ENCODE measurements at places on chromosomes 5 and 9.

DNA sequence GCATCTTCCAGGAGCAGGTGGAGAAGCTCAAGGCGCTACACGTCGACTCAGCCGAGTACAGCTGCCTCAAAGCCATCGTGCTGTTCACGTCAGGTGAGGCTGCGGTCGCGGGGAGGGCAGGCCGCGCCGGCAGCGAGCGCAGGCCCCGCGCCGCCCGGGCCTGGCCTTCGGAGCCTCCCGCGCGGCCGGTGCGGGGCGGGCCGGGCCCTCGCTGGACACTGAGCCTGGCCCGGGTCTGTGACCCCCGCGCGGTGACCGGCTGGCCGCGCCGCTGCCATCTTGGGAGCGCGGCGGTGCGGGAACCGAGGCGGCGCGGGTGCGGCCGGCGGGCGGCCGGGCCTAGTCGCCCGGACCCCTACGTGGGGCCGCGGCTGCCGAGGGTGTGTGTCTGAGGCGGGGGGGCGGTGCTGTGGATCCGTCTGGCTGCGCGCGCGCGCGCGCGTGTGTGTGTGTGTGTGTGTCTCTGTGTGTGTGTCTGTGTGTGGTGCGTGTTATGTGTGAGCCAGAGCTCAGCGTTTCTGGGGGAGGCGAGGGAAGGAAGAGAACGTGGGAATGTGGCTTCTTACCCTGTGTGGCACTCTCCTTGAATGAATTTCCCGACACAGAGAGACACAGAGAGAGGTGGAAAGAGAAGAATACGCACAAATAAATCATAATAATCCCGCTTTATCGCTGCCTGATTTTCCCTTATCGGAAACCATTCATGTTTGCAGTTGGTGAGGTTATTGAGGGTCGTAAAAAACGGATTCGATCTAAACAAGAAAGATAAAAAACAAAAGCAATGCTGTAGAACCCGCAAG, 5.5 kb downstream of the NR2F1 start:
- DNase-seq, result no peak

- DNase-seq, result no peak
Measured at GRCh38 chr9:131417264-131418142, 23.6 kb downstream of the PRRC2B start.

DNA sequence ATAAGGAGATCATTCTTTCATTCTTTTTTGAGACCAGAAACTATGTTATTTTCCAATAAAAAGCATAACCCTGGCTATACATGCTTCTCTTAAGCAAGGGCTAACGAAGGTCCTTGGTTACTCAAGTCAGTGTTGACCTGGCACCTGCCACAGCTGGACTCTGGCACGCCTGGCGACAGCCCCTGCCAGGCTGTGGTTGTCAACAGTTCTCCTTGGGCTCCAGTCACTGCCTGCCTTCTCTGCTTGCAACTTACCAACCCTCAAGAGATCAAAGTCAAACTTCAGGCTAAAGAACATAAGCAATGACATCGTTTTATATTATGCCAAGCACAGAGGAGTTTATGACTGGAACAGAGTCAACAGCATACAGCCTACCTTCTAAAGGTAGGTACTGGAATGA, 61.4 kb upstream of the TBC1D9B start:
- DNase-seq, result no peak

DNA sequence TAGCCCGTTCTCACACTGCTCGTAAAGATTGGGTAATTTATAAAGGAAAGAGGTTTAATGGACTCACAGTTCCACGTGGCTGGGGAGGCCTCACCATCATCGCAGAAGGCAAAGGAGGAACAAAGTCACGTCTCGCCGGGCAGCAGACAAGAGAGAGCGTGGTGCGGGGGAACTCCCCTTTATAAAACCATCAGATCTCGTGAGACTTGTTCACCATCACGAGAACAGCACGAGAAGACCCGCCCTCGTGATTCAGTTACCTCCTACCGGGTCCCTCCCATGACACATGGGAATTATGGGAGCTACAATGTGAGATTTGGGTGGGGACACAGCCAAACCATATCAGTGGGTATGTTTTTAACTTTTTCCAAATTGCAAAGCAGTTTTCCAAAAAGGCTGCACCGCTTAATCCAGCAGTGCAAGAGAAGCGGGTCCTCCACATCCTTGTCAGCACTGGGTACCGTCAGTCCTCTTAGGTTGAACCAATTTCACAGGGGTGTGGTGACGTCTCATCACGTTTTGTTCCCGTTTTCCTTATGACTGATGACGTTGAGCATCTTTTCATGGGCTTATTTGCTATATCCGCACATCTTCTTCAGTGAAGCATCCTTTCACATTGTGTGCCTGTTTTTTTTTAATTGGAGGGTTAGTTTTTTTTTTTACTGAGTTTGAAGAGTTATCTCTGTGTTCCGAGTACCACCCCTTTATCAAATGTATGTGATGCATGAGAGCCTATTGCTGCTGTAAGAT, 8.0 kb upstream of the FCN2 start:
- DNase-seq, result no peak

DNA sequence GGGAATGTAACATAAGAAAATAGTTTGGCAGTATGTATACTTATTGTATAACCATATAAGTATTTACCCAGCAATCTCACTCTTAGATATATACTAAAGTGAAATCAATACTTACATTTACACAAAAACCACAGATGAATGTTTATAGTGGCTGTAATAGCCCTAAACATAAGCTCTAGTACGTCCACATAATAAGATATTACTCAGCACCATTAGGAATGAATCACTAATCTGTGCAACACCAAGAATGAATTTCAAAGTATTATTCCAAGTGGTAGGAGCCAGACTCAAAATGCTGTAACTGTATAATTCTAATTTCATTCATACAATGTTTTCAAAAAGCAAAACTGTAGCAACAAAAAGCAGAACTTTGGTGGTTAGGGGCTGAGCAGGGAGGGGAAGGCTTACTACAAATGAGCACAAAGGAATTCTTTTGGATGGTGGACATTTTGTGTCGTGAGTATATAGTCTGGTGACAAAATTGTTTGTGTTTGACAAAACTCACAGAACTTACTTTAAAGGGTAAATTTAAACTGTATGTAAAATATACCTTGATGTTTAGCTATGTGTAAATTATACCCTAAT, 11.9 kb upstream of the C5orf46 start:
- DNase-seq, result no peak

DNA sequence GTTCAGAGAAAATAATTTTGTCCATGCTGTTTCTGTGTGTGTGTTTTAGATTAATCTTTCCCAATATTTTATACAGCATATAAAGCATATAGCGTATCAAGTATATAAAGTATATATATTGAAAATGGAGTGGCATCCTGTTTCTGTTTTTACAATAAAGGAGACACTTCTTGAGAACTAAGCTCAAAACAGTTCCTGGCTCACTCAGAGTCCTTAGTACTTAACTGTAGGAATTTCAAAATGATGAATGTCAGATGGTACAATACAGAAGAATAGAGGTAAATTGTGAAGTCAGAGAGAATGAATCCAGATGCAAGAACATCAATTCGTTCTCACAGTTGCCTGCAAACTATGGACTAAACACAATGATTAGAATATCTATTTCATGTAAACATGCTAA, 68.7 kb upstream of the TAS2R1 start:
- DNase-seq, result no peak

DNA sequence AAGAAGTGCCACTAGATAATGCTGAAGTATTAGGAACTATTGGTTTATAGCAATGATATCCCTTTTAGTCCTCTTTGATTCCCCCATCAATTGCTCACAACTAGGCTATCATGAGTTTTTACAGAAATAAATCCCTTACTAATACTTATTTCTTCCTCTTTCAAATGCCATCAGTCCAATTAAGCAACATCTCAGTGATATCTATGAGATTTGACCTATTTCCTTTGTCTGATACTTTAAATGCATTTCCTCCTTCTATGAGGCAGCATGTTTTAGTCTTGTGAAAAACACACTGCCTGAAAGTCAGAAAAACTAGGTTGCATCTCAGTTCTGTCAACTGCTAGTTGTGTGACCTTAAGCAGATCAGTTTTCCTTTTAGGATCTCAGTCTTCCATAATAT, 101.6 kb downstream of the FBXW11 start:
- DNase-seq, result no peak

GRCh38 chr9:113650207-113651131, 186.9 kb downstream of the RGS3 start:
- DNase-seq, result no peak

DNA sequence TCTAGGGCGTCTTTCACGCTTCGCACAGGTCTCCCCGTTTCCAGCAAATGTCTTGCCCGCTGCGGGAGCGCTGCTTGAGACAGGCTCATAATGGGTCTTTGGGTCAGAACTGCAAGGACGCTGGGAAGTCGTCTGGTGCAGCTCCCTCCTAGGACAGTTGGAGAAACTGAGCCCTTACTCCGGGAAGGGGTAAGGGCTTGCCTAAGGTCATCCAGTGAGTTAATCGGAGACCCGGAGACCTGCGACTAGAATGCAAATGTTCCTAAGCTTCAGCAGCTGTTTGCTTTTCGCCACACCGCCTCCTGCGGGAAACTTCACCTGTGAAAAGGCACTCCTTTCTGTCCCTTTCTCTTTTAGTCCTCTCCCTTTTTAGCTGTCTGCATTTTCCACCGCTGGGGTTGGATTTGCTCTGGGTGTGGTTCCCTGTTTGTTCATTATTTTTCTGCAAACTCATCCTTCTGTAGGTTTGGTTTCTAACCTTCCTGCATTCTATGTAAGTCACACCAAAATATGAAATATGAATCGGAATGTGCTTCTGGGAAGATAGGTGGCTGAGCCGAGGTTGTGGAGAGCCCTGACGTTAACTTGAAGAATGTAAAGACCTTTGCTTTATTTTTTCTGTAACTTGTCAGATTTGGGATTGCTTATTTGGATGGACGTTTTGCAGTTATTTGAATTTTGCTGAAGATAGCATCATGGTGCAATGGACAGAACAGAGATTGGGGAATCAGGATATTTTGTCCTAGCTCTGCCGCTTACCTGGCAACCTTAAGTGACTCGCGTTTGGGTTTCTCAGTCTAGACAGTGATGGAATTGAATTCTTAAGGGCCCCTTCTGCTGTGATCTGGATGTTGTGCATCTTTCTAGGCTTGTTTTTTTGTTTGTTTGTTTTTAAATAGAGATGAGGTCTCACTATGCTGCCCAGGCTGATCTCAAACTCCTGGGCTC, 909 bp downstream of the SLC36A1 start:
- DNase-seq, result peak; percentile 21

DNA sequence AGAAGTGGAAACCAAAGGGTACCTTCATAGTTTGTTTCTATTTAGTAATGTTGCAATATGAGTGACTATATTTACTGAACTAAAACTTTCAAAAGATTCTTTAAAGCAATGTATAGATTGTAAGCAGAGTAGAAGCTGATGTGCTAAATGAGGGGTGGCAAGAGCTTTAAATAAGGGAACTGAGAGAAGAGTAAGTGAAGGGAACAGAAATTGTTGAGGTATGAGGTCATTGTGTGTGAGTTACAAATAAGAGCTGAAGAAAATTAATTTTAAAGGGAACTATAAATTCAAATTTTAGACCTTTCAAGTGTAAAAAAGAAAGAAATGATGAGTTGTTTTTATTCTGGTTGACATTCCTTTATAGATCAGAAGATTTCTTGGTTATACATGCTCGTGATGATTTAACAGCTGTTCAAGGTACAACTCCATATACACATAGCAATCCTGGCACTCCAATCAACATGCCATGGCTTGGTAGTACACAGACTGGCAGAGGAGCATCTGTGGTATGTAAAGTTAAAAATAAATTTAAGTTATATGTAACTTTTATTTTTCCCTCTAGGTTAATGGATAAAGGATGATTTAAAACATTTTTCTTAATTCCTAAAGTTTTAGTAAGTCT, 135.1 kb upstream of the TNFAIP8 start:
- no peak for DNase-seq

DNA sequence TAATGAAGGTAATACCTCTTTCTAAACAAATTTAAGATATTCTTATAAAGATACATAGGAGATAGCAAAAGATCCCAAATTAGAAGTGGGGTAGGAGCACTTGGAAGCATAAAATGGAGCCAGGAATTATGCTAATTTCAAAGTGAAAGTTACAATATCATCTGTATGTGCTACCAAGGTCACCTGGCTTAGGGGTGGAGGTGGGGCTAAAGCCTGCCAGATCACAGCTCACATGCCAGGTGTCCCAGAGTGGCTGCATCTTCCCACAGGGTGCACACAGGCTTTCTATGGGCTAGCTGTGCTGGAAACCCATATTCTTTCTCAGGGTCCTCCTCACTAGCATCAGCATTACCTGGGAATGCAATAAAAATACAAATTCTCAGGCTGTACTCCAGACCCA, 118.2 kb upstream of the TXNDC8 start:
- DNase-seq, result no peak

- DNase-seq, result no peak
Measured at GRCh38 chr9:108536836-108537601, 318.8 kb downstream of the ACTL7B start.

DNA sequence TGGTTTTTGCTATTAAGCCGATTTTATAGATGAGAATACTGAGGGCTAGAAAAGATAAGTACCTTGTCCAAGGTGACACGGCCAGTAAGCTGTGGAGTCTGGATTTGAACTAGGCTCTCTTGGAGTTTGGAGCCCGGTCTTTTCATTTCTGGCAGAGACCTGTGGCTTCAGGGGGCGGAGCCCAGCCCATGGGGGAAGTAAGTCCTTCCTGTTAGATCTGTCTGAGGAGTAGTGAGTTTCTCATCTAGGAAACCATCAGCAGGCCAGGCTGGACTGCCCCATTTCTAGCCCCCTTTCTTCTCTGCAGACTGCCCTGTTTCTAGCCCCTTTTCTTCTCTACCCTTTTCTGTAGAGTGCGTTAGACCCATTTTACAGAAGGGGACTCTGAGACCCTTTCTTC, 521 bp upstream of the PTGS1 start:
- DNase-seq, result no peak

DNA sequence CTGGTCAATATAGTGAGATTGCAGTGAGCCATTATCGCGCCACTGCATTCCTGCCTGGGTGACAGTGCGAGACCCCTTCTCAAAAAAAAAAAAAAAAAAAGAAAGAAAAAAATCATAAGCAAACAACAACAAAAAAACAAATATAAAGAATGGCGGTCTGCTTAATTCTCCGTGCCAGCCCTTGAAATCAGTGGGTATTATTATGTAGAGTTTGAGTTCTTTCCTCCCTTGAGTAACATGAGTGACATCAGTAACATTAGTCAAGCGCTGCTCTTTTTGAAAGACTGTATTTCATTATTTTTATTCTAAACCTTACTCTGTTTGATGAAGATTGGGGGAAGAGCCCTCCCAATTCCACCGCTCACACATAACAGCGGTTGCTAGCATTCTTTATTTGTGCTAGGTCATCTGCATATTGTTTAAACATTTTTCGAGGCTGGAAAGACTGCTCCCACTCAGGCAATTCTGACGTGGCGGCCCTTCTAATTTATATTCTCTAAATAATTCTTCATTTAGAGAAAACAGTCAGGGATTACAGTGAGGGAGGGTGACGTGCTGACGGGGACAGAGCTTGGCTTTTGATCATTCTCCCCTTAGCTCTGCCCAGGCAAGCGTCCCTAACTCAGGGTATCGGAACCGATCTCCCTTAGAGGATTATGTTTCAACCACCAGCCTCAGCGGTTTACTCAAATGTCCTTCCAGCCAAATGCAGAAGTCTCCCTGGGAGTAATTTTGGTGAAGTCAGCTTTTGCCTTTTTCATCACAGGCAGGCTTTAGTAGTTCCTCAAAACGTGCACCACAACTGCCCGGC, 860 bp upstream of the MARCHF6 start:
- no peak for DNase-seq
